Stimulated activated CD8-positive, alpha-beta memory T cell treated with anti-CD3 and anti-CD28 coated beads, Interleukin-7, amount 100 ng/mL, for 24 hours (primary cell): ENCODE measurements at places on chromosomes 5 and 9.
A peak's percentile ranks its signal among the peaks of the same experiment; 100 is the strongest.

DNA sequence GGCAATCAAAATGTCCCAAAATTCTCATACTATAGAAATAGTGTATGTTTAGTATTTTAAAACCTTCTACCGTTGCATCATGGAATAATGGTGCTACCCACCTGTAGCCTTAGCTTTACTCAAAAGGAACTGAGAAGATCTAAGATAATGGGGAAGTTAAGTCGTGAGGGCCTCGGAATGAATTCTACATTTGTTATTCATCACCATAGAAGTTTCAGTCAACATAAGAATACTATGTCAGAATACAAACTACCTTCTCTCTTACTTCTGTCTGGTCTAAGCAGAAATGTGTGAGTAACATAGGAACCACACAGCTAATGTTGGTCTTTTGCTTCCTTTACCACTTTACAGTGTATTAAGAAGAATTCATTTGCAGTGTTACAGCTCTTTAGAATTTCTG is 43.2 kb downstream of the RFK start:
- DNase-seq: no peak

DNA sequence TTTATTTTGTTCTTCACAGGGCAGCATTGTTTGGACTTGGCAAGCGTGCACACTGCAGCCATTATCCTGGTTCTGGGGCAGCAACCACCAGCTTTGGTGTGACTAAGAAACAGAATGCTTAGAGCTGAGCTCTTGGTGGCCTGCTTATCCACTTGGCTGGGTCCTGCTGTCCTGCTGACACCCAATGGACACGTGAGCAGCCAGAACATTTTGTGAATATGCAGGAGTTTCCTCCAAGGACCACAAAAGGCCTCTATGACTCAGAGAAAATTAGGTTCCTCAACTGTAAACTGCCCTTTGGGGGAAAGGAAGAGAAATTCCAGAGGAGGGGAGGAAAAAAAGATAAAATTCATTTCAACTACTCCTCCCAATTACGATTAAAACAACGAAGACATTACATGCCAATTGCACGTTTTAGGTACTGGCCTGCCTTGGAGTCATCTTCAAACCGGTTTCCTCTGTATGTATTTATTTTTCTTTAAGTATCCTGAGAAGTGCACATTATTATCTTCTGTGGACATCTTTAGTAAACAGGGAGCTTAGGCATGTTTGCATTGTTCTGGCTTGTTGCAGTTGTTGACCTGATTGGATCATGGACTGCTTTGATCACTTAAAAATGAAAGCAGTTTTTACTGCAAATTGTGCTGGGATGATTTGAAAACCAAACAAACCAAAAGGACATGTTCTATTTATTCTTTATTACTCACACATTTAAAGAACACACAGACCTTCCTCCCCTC is 82.3 kb upstream of the TLE4 start:
- DNase-seq: no peak

DNA sequence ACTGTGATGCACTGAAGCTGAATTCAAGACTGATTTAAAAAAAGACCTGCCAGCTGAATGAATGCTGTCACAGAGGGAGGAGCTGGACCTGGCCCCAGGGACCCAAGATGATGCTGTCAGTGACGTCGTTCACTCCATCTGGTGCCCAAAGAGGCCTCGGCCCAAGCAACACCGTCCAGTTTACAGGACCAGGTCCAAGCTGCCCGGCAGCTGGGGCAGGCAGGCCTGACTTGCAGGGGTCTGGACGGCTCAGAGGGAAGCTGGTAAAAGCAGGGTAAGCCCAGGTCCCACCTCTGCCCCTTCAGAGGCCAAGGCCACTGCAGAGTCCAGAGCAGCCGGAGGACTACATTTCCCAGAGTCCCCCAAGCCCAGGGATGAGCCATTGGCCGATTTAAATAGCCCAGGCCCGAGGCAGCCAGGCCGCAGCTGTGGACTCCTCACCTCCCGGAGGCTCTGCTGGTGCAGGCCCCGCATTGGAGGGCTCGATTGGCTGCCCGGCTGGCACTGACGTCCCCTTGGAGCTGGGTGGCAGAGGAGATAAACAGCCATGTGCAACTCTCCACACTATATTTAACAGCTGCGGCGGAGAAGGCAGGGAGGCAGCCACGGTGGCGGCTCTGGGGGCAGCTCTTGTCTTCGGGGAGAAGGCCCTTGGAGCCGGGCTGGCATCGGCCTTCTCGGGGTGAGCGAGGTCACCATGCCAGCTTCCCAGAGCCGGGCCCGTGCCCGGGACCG is at the start of gene PLPP7:
PLPP7 (plus strand) TSS at position 423 of the 735 bp plus-strand sequence; CDS start at position 698, 275 bp downstream.
- DNase-seq: no peak

DNA sequence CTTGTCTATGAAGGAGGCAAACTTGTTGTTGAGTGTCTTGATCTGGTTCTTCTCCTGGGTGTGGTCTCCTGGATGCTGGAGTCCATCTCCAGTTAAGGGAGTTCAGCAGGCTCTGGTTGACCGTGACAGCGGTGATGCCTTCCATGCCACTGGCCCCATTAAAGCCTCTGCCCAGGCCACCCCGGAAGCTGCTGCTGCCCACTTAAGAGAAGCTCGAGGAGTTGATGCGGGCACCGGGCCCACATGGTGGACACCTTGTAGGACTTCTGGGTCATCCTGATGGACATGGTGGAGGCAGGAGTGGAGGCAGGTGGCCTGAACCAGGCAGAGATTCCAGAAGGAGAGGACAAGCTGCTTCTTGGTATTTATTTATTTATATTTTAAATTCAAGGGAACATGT is 44.7 kb upstream of the DEPDC1B start:
- no peak for DNase-seq

GRCh38 chr5:141880961-141881801 is 3.0 kb upstream of the PCDH1 start:
- no peak for DNase-seq

GRCh38 chr9:1979741-1980367 is 35.3 kb upstream of the SMARCA2 start:
- no peak for DNase-seq

GRCh38 chr9:109317311-109317978 is 3.4 kb downstream of the EPB41L4B start:
- no peak for DNase-seq

DNA sequence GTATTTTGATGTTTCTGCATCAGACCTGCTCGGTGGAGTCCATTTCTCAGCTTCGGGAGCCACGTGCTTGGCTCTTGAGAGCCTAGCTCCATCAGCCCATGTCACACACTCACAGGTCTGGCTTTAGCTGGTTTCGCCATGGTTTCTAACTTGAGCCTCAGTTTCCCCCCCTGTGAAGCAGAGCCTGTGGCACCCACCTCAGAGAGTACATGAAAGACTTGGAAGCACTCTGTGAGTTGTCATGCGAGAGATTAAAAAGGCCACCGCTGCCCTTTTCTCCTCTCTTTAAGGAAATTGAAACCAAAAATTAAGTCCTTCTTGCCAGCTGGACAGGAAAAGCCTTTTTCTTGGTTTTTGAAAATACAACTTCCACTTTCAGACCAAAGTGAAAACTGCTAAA is 8.8 kb downstream of the TENT4A start:
- no peak for DNase-seq

DNA sequence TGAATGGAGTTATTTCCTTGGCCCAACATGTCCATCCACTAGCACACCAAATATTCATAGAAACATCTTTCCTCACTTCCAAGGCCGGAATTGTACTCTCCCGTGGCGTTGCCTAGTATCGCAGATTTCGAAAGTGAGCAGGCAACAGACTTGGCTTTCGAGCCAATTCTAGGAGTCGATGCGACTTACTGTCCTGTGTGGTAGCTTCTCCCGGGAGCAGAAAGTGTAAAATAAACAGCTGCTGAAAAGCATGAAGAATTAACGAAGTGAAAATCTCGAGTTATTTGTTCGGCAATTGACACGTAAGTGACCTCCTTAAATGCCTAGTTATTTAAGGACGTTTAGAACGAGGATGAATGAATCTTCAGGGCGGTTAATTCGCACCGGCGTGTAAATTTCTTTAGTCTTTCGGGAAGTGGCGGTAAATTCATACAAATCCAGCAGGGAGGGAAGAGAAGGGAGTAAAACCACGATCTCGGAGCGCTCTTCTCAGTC is 449 bp upstream of the PCSK5 start:
- no peak for DNase-seq

- no peak for DNase-seq
These were observed 1363.3 kb downstream of the MAT2B start for GRCh38 chr5:164868761-164869160.

DNA sequence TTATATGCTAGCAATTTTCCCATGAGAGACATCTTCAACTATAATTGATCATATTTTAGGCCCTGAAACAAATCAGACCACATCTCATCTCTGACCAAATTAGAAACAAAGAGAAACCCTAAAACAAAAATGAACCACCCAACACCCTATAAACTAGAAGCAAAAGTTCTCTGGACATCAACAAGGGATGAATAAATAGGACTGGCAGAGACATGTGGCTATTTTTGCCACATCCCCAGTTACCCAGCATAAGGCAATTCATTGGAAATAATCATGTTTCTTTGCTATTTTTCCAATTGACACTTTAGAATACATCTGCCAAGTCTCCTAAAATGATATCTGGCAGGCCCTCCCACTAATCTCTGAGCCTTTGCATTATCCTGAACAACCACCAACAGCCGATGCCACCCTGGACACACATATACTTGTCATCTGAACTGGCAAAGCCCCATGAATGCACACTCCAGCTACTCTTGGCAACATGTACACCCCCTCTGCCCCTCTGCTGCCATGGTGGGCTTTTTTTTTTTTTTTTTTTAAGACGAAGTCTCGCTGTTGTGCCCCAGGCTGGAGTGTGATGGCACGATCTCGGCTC is 53.5 kb upstream of the EQTN start:
- DNase-seq: no peak

GRCh38 chr9:97660340-97660739 is 26.7 kb downstream of the NCBP1 start:
- DNase-seq: no peak

DNA sequence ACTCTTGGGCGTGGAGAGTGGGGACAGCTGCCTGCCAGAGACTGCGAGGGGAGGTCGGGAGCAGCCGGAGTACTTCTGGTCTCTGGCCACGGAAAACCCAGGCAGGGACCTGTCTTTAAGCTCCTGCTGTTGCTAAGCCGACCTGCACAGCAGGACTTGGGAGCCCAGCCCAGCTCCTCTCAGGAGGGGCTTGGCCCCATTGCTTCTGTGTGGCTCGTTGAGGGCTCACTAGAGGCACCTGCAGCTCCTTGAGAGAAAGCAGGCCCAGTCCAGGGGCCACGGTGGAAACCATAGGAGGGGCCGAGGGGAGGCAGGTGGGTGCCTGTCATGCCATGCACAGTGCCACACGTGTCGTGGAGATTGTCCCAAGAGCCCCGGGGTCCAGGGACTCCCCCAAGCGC is 3.3 kb upstream of the LCN2 start:
- no peak for DNase-seq

GRCh38 chr5:100505984-100506670 is 29.0 kb upstream of the FAM174A start:
- no peak for DNase-seq

DNA sequence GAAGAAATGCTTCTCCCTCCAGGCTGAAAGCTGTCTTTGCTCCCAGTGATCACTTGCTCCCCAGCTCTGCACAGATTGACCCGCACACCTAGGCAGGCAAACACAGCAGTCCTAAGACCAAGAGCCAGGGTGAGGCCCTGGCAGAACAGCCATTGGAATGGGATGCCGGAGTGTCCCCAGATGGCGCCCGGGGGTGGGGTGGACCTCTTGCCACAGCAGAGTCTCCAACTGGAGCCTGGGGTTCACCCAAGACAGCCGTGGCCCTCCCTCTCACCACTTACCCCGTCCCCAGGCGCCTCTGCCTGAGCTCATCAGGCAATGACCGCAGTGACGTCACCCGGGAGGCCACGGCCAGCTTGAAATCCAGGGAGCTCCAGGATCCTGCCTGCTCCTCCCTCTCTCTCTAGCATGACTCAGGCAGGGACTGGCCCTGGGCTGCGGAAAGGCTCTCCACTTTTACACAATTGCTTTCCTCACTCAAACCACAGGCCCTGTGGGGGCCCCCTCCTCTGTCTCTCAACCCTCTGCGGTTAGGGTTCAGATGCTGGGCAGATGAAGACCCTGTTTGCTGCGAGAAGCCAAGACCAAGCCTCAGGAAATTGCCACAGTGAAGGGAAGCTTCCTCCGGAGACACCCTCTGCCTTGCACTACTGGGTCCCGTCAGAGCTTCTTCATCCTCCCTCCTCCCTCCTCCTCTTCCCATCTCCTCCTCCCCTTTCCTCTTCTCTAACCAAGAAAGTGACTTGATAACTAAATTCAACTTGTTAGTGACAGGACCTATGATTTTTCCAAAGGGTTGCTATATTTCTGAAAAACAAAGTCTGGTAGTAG is 24.3 kb upstream of the PTGES start:
- peak; percentile 12 for DNase-seq

- DNase-seq: no peak
These were observed 130.9 kb downstream of the HTR1A start for GRCh38 chr5:63831381-63831780.

DNA sequence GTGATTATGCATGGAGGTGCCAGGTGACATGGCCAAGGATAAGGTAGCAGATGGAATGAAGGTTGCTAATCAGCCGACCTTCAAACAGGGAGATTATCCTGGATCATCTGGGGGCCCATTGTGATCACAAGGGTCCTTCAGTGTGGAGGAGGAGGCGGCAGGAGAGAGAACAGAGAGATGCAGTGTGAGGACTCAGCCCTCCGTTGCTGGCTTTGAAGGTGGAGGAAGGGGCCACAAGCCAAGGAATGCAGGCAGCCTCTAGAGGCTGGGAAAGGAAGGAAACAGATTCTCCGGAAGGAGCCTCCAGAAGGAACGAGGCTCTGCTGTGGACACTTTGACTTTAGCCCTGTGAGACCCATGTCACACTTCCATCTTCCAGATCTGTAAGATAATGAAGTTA is 27.4 kb upstream of the EEIG1 start:
- DNase-seq: no peak
